ENCODE measurements at places on chromosomes 3 and 15.

DNA sequence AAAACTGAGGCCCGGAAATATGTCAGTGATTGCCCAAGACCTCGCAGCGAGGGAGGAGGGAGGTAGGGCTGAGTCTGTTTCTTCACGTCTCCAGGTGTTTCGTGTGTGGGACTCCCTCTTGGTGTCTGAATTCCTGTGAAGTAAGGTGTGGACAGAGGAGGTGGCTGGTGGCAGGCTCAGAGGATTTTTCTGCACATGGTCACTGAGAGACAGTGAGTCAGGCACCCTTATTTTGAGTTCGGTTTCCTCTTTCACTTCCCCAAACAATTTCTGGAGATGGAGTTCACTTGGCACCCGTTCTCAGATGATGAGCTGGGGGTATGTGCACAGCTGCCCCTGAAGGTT, 46.3 kb upstream of the VPS8 start:
- DNase-seq: no peak

GRCh38 chr3:181326637-181327223, 337.2 kb upstream of the DNAJC19 start:
- no peak for DNase-seq

GRCh38 chr3:43647331-43648166, 25.7 kb upstream of the ANO10 start:
- DNase-seq: no peak

DNA sequence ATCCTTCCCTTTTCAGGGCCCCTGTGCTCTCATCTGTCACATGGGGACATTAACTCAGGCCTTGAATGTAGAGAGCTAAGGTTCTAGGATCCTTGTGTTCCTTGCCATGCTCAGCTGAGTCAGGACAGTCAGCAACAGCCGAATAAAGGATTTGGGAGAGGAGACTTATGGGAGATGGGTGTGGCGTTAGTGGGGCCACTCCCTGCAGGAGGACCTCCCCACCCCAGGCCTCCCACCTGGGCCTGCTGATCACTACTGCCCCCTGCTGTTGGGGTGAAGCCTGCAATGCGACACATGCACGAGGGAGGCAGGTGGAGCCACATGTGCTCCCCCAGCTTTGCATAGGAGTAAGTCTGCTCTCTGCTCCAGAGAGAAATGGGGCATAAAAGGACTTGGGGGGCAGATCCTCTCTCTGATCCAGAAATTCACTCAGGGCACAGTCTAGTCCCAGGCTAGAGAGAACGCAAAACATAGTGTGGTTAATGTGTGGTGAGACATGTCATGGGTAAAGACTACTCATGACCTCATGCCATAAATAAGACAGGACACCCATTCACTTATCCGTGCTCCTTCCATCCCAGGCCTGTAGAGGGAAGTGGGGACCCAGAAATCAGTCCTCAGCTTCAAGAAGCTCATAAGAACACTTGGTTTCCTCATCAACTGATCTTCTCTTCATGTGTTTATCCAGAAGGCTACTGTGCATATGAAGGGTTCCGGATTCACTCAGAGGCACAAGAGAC, 19.4 kb downstream of the RBP1 start:
- DNase-seq: peak; percentile 81
